Stimulated activated memory B cell treated with anti-CD40 and anti-IgM and Interleukin-4, amounts not matched to agents 10 μg/mL and 1 μg/mL and 100 μg/mL, for 72 hours (primary cell): ENCODE measurements at places on chromosomes 13 and 19.

DNA sequence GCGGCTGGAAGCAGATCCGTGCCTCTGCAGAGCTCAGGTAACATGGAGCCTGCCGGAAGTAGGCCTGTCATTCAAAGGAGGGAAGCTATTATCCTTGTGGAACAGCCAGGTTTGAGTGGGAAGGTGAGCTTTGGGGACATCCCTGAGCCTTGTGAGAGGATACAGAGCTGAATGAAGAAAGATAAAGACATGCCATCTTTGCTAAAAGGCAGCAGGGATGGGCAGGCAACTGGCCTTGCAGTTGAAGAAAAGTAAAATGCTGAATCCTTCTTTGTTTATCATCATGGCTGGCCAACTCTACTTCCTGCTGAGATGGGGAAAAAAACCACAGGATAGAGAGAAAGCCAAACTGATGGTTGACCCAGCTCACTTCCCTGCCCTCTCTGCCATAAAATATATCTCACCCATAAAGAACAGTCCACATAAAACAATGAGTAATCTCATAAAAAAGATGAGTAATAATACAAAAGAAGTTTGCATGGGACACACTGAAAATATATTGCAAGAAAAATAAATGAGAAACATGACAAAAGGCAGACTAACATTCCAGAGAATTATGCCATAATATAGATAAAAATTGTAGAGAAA, 226.3 kb downstream of the DLEU7 start:
- no peak for ATAC-seq

DNA sequence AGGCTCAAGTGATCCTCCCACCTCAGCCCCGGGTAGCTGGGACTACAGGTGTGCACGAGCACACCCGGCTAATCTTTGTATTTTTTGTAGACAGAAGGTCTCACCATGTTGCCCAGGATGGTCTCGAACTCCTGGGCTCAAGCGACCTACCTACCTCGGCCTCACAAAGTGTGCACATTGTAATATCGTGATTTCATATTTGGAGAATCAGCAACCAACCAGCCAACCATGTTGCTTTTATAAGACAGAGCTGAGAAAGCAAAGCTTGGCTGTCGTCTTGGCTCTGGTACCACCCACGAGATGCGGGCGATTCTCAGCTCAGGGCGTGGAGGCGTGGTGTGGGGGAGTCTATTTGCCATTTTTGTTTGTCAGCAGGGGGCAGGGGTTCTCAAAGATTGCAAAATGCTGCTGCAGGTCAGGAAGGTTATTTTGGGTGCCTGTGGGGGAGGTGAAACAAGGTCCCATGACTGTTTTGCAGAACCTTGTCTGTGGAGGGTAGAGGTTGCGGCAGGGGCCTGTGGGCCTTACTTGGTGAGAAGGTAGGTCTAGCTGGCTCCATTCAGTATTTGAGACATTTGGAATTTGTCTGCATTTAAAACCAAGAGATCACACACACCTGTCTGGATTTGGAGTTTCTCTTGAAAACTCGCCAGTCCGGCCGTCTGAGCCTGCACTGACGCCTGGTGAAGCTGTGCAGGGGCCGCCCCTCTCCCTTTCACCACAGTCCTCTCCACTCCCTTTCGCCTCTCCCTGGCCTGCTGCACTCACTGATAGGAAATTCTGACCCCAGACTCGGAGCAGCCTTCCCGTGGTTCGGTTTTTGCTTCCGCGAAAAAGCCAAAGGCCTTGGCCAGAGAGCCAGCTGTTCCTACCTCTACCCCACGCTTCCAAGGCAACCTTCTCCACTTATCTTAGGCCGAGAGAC, 15.4 kb downstream of the TNFAIP8L1 start:
- peak; percentile 35 for ATAC-seq

DNA sequence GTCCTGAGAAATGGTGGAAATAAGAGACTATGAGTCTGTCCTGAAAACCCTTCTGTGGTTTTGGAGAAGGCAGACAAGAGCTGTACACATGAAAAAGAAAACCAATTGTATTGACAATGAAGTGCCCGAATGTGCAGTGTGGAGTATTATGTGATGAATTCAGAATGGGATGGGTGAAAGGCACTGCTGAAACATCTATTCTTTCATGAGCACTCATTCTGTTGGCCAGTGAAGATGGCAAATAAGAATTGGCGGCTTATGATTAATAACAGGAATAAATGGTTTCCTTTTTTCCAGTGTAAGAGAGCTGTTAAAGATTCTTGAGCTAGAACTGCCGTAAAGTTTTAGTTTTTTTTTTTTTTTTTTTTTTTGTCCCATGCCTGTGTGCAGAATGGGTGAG, 5.7 kb downstream of the POLR1D start:
- ATAC-seq: no peak

DNA sequence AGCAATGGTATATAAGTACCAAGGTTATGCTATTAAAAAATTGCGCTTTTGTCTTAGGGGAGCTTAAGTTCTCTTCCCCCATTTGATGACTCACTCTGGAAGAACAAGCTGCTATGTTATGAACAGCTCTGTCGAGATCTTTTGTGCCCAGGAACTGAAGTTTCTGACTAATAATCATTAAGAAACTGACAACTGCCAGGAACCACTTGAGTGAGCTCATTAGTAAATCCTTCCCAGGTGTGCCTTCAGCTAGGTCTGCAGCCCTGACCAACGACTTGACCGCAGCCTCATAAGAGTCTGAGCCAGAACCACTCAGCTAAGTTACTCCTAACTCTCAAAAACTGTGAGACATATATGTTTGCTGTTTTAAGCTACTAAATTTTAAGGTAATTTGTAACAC, 147.8 kb downstream of the SLITRK6 start:
- ATAC-seq: no peak
